ENCODE measurements at places on chromosomes 6 and 20.
A peak's percentile ranks its signal among the peaks of the same experiment; 100 is the strongest.

DNA sequence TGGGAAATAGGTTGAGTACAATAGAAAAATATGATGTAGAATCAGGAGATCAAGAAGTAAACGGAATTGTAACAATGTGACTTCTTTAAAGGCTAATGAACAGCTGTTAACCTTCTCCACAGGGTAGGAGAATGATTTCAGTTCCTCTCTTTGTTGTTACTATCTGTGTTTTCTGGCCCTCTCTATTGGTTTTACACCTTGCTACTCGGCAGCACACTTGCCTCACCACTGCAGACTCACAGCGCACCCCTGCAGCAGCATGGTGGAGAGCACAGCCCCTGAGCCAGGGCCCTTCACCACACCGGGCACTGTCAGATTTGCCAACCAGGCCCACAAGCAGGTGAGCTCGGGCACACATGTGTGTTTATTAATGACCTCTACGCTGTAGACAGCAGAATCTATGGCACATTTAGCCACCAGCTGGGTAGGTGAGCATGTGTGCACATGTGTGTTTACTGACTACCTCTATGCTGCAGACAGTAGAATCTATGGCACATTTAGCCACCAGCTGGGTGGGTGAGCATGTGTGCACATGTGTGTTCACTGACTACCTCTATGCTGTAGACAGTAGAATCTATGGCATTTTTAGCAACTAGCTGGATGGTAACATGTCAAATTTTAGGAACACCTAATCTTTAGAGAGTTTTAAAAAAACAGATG, 16.8 kb downstream of the SFT2D1 start:
- no peak for DNase-seq

DNA sequence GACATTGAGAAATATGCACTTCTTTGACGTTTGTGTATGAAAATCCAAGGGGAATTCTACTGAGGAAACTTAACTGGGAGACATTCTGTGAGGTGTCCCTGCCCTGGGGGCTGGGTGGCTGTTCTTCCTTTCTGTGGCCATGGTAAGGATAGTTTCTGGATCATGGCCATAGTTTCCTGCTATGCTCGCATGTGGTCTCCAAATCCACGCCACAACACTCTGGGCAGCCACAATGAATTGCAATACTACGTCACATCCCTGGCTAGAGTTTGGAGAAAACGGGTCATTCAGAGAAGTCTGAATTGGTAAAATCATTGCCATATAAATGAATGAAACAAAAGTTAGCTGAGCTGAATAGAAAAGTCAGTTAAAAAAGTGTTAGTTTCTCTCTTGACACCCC, 230.6 kb downstream of the UTRN start:
- no peak for DNase-seq

DNA sequence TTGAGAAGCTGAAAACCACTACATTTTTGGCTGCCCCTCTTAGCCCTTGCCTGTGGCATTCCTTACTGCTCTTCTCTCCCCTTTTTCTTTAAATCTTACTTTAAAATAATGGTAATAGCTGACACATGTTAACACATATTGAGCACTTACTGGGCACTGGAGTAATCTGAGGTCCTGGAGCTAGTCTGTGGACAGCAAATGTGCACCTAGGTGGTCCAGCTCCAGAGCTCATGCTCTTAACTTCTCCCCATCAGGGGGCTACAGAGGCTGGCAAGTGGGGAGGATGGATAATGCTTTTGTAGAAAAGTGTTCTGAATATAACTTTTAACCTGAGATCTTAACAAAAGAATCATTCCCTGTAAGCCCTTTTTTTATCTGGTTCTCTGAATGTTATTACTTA, 74.8 kb downstream of the ADGRB3 start:
- no peak for DNase-seq

DNA sequence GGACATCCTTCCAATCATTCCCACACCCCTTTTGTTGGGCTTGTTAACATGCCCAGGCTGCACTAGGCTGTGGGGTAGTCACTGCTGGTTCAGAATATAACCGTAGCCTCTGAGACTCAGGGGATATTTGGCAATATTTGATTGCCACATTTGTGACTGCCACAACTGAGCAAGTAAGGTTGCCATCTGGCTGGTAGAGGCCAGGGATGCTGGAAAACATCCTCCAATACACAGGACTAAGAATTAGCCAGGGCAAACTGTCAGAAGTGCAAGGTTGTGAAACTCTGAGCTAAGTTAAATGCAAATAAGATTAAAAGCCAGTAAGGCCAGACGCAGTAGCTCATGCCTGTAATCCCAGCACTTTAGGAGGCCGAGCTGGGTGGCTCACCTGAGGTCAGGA, 112.0 kb downstream of the ZMYND8 start:
- DNase-seq, result peak; percentile 48

DNA sequence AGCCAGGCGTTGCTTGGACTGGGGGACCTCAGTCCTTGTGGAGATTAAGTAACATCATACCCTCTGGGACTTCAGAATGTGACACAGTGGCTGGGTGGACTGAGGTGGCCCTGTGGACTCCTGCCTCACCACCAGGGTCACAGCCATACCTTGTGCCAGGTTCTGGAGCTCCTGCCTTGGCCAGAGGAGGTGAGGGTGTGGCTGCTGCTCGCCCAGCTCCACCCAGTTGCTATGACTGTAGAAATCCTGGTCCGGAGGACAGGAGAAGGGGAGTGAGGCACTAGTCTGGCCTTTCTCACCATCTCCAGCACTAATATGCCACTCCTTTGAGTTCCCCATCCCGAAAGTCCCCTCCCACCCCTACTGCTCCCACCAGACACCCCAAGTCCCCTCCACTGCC, 1.9 kb downstream of the VWA7 start:
- no peak for DNase-seq

- DNase-seq, result no peak
These were observed 135.4 kb downstream of the BFSP1 start for GRCh38 chr20:17395729-17396128.

DNA sequence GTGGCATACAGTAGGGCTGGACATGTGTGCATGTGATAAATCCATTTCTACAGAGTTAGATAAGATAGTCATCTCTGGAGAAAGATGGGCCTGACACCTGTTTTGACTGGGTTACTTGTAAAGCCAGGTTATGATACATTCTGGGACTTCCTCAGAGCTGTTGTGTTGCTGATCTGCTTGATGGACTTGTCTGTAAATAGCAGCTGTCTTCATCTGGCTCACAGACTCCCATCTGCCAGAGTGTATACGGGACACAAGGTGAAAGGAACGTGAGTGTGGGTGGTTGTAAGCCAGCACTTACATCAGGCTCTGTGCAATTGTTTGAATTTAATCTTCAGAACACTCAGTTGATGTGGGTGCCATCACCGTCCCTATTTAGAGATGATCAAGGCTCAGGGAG, 49.8 kb downstream of the ZDHHC14 start:
- no peak for DNase-seq

DNA sequence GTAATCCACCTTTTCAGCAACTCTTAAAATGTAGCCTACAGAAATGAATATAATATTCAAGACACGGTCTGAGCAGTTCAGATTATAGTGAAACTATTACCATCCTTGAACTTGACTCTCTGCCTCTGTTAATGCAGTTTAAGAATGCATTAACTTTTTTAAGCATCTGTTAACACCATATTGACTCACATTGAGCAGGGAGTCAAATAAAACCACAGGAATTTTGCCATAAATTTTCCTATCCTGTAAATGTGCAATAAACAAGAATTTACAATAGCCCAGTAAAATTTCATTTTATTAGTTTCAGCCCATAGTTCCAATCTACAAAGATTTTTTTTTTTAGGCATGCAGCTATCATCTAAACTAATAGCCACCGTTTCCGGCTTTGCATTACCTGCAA, 239.2 kb upstream of the DEFB112 start:
- DNase-seq, result no peak

GRCh38 chr6:34301408-34301807, 52.6 kb upstream of the SMIM29 start:
- peak; percentile 40 for DNase-seq

DNA sequence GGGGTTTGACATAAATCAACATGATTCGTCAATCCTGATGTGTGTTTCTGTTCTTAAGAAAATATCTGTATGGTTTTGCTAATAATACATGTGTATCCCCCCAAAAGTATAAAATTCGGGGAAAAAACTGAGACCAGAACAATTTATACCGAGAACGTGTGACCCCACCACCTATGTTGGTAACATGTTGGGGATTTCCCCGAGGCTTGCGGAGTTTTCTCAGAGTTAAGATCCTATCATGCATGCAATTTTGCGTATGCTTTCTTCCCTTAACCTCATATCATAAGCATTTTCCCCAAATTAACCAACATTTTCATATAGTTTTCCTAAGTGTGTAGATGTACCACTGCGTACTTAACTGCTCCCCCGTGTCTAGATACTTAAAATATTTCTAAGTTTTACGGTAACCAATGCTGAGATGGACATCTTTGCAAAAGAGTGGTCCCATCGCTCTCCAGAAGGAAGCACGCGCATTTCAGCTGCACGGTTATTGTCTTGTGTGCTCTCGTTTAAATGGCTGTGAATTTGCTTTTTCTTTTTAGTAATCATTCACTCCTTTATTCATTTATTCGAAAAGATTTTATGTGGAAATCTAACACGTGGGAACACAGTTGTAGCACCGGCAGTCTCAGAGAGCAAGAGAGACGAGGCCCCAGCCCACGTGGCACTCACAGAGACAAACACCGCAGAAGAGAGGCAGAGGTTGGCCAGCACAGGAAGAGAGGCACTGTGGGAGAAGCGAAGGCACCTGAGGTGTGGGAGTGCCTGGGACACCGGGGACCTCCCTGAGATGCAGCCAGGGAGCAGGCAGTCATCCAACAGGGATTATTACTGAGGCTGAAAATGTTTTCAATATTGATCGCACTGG, 13.2 kb upstream of the IRF4 start:
- no peak for DNase-seq

DNA sequence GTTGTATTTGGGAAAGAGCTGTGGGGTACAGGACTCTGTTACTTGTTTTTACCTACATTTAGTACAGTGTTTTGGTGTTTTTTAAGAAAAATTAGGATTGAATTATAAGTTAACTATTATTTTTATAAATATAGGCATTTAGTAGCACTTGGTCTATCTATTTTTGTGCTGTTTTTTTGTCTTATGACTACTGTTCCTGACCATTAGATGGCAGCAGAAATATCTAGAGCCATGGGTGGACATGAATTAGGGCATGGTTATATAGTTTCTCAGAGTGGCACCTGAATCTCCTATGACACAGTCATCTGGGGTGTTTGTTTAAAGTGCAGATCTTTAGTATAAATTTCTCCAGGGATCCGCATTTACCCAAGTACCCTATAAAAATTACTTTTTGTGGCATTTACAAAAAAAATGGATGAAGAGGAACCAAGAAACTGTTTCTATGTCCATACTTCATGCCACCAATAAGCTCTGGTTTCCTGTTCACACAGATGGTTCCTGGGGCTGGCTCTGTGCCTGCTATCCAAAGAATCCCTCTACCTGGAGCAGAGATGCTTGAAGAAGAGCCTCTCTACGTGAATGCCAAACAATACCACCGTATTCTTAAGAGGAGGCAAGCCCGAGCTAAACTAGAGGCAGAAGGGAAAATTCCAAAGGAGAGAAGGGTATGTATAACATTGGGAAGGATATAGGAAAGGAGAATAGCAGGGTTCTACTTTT, 19.8 kb downstream of the NFYA start:
- peak; percentile 26 for DNase-seq
